ENCODE measurements at places on chromosomes 3 and 15.

GRCh38 chr3:94811836-94812235 is 749.0 kb downstream of the NSUN3 start:
- no peak for DNase-seq

GRCh38 chr3:68904578-68904977 is 27.8 kb downstream of the TAFA4 start:
- DNase-seq: no peak

DNA sequence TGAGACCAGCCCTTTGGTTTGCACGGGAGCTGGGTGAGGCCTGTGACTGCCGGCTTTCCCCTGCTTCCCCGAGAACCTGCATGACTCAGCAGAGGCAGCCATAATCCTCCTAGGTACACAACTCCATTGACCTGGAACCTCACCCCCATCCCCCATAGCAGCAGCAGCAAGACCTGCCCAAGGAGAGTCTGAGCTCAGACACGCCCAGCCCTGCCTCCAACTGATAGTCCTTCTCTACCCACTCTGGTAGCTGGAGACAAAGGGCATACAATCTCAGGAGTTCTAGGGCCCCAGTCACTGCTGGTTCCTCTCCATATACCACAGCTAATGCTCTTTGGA is 141.0 kb upstream of the ARHGEF26 start:
- no peak for DNase-seq

- DNase-seq: no peak
Measured at GRCh38 chr15:100483370-100483769, 45.4 kb downstream of the CERS3 start.

GRCh38 chr3:116139641-116140040 is 305.6 kb downstream of the LSAMP start:
- no peak for DNase-seq

DNA sequence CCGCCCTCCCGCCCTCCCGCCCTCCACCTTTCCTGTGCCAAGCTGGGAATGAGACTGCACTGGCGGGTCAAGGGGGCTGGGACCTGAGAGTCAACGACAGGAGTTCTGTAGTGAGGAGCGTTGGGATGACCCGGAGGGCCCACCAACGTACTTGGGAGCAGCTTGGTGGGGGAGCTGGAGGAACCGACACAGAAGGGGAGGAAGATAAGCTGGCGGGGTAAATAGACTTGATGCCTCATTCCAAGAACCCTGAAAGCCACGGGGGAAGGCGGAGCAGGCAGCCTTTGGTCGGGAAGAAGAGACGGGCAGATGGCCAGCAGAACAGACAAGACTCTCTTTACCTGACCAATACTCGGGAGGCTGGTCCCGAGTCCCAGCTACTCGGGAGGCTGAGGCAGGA is 277 bp downstream of the FMN1 start:
- DNase-seq: no peak

DNA sequence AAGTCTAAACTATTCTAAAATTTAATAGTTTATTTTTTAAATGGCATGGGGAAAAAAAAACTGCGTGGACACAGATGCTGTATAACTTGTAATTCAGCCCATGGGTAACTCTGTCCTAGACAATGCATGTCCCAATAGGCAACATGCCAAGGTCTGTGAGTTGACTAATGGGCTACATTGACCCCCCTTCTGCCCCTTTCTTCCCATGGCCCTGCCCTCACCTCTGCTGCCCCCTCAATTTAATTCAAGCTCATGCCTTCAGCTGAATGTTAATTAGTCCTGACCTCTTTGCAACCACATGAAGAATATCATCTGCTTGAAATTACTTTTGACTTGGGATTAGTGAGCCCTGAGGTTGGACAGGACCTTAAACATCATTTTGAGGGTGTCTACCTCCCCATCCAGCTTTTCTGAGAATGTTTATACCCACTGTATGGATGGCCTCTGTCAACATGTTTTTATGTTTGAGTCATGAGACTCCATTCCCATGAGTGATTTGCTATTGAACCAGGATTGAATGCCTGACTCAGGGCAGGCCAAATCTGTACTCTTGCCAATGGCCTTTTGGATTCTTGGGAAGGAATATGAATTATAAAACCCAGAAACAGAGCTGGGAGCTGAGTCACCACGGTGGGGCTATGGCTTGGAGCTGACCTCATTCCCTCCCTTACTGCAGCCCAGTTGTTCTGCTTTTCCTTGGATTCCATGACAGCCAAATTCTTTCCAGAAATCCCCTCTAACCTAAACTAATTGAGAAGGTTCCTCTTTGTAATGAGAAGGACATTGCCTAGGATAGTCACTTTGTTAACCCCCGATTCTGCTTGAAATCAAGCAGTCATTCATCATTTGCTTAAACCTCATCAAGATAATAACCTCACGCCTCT is 33.5 kb upstream of the PDE8A start:
- DNase-seq: peak; percentile 45

DNA sequence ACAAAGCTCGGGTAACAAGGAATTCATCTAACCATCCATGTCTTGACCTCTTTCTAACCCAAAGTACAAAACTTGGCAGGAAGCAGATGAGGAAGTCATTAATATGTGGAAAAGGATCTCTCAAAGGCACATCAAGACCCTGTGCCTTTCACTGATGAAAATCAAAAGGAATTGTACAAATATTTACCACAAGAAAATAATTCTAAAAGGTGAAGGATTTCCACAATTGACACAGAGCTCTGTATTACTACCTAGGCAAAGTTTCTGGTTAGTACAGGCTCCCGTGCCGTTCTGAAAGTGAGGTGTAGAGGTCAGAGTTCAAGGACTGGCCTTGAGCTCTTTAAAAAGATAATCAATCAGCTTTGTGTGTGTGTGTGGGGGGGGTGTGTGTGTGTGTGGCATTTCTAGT is 239.7 kb upstream of the ICE2 start:
- DNase-seq: no peak

DNA sequence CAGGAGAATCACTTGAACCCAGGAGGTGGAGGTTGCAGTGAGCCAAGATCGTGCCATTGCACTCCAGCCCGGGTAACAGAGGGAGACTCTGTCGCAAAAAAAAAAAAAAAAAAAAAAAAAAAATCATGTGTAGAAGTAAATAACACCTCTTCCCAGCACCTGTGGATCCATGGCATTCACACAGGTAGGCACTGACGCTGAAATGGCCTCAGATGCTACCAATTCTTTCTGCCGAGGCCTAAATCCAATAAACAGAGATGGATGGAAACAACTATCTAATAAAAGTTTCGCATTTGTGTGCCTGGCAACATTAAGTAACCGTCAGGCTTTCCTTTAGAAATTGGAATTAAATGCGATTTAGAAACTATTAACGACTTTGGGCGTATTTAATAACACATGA is 10.3 kb upstream of the LRRC2 start:
- no peak for DNase-seq

DNA sequence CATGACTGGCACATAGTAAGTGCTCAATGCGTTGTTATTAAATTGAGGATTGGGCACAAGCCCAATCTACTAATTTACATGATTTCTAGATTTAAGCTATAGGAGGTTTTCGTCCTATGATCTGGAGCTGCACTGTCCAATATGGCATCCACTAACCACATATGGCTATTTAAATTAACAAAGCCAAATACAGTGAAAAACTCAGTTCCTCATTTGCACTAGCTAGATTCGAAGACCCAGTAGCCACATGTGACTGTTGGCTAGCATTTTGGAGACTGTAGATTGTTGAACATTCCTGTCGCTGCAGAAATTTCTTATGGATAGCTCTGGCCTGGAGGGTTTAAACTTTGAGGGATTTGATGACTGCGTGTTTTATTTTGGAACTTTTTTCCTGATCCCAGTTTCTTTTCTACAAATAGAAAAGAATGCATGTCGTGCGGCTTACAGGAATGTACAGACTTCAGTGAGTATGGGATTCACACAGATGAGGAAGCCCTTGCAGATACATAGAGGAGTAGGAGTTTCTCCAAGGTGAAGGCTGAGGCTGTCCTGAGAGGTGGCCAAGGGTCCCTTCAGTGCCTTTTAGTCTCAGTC is 82.8 kb downstream of the SLCO3A1 start:
- no peak for DNase-seq

GRCh38 chr3:106862067-106862466 is 515.2 kb upstream of the CCDC54 start:
- DNase-seq: no peak

DNA sequence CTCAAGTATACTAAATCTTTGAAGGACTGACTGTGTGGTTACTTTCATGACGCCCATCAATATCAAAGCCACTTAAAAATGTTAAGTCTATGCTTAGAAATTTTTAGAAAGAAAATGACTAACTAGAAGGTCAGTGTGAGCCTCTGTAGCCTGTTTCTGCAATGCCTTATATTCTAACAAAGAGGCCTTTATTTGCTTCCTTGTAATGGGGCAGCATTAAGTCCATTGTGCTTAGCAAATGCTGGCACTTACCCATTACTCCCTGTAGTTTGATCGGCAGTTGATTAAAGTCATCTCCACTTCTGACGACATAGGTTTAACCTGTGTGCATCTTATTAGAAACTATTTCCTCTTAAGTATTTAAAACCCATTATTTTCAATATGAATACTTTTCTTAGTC is 91.6 kb upstream of the FAM98B start:
- no peak for DNase-seq

- no peak for DNase-seq
Measured at GRCh38 chr3:4396006-4396405, 71.1 kb downstream of the SUMF1 start.

- DNase-seq: no peak
Measured at GRCh38 chr3:99134986-99135385, 233.5 kb upstream of the DCBLD2 start.

DNA sequence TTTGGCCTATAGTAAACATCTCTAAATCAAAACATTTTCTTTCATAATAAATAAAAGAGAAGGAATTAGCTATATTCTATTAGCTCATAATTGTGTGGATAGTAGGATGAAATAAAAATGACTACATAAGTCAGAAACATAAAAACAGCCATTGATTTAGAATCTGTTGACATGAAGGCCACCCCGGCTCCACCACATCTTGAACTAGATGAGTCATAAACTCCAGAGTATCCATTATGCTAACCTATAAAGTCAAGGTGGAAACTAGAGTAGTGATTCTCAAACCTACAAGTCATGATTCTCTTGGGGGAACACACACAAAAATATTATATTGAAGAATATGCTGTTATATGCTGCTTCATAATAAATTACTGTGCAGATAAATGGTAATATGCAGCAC is 831.0 kb downstream of the TUSC7 start:
- DNase-seq: no peak

- no peak for DNase-seq
Measured at GRCh38 chr3:102090721-102091045, 241.4 kb downstream of the NFKBIZ start.

- no peak for DNase-seq
Measured at GRCh38 chr15:66880380-66881155, 178.5 kb downstream of the SMAD6 start.

GRCh38 chr15:92305343-92305742 is 88.3 kb upstream of the ST8SIA2 start:
- no peak for DNase-seq

GRCh38 chr3:116423374-116423773 is 21.9 kb downstream of the LSAMP start:
- no peak for DNase-seq

- no peak for DNase-seq
Measured at GRCh38 chr15:27235161-27235560, 264.2 kb downstream of the GABRG3 start.

GRCh38 chr15:50134524-50135024 is 15.5 kb upstream of the ATP8B4 start:
- no peak for DNase-seq

DNA sequence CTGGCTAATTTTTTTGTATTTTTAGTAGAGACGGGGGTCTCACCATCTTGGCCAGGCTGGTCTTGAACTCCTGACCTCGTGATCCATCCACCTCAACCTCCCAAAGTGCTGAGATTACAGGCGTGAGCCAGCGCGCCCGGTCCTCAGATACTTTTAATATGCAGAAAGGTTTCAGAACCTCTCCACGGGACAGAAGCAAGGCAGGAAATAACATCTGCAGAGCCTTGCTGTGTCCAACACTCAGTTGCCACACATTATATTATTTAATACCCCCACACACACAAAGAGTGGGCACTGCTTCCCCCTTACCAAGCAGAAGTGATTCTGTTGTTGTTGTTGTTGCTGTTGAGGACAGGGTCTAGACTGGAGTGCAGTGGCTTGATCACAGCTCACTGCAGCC is 28.0 kb downstream of the OSBPL10 start:
- no peak for DNase-seq

DNA sequence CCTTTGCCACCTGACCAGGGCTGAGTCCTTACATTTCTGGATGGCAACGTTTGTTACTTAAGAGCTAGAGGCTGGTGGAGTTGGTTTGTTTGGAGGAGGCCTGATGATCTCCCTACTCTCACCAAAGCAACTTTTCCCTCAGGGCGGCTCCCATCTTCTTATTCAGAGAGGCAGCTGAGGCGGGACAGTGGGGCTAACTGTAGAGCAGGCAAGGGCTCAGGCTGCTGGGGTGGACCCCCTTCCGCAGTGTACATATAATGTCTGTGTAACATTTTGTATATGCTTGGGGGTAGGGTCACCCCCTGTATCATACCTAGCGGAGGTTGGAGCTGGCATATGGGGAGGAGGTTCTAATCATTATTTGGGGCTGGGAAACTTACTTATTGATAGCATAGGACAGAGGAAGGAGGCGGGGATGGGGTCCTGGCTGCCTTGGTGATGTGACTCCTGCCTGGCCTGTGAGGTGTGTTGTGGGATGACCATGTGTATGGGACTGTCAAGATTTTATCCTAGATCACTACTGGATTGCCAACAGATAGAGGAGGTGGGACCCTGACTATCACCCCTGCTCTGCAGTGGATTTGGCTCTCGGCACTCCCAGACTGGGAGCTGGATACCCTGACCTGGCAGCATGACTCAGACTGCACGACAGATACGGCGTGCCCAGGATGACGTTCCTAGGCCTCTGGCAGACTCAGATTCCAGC is 52.5 kb upstream of the UBE2Q2 start:
- no peak for DNase-seq
